ENCODE measurements at places on chromosomes 2 and 18. TPM values are rescaled to one million over a fixed set of nuclear protein-coding genes. Genes with fewer than 3 reads are reported as not detected.

GRCh38 chr2:112995346-112995920 lies 9.8 kb upstream of the IL36A start:
- DNase-seq: no peak

DNA sequence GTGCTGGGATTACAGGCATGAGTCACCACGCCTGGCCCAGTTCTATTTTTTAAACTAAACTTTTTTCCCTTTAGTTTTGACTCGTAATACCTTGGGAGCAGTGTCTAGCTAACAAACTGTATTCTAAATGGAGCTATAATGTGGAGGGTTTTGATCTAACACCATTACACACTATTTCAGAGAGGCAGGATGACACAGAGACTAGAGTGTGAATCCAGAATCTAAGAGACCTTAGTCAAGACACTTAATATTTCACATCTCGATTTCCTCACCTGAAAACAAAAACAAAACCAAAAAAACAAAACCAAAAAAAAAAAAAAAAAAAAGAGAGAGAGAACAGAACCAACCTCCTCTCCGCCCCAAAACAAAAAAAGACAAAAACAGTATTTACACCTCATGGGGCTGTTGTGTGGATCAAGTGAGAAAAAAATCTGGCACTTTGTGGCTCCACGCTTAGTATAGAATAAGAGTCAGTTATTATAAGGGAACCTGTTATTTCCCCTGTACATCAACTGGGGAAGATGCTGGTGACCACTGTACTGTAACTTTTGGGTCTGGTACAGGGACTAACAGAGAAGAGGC lies 31.3 kb downstream of the DARS1 start:
- DNase-seq: no peak

DNA sequence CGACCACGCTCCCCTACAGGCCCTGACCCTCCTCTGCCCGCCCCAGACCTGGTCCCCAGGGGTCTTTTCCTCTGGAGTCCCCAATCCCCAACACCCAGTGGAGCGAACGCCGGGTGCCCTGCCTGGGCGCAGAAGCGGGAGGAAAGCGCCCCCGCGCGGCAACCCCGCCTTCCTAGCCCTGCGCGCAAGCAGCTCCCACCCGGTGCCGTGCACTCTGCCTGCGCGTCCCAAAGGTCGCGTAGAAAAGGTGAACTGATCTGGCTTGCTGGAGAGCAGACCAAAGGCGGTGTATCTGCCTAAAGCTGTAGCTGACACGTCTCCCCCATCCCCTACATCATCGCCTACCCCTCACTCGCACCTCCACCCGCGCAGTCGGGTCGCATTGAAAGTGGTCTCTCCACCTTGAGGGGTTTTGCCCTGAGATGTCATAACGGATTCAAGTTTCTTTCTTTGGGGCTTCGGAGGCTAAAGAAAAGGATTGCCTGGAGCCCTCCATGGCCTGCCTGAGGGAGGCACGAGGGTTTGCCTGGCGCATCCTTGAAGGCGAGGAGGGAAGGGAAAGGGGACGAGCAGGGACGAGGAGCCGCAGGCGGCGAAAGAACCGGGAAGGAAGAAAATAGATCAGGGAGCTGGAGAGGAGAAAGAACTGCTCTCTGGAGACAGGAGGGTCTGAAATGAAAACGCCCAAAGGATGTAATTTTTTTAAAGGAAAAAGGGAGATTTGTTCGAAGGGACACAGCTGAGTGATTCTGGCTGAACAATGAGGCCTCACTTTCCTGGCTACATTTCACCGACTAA lies 5.8 kb downstream of the GAD1 start:
- DNase-seq: peak; percentile 62

DNA sequence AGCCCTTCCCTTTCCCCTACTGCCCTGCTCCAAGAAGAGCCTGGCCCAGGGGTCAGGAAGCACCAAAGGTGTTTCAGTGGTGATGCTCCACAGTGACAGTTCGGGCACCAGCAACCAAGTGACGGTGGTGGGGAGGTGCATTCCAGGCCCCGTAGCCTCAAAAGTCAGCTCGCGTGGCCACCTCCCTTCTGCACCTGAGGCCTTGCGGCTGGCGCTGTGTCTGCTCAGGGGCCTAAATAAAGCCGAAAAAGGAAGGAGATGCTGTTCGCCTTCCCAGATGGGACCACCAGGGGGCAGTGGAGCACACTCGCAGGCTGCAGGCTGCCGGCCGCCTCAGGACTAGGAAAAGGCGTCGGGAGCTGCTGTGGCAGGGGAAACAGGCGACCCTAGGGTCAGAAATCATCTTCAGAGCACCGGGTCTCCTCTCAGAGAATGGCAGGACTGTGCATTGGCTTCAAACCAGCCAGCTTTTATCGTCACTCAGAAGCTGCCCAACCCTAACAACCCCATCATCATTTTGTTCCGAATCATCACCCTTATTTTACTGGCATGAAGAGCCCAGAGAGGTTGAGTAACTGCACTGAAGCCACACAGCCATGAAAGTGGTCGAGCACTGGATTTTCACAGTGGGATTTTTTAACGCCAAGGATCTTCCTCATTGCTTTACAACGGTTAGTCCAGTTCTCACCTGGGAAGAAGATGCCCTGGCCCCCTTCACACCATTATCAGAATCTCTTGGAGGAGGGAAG lies 213.0 kb upstream of the CELF4 start:
- DNase-seq: peak; percentile 92

DNA sequence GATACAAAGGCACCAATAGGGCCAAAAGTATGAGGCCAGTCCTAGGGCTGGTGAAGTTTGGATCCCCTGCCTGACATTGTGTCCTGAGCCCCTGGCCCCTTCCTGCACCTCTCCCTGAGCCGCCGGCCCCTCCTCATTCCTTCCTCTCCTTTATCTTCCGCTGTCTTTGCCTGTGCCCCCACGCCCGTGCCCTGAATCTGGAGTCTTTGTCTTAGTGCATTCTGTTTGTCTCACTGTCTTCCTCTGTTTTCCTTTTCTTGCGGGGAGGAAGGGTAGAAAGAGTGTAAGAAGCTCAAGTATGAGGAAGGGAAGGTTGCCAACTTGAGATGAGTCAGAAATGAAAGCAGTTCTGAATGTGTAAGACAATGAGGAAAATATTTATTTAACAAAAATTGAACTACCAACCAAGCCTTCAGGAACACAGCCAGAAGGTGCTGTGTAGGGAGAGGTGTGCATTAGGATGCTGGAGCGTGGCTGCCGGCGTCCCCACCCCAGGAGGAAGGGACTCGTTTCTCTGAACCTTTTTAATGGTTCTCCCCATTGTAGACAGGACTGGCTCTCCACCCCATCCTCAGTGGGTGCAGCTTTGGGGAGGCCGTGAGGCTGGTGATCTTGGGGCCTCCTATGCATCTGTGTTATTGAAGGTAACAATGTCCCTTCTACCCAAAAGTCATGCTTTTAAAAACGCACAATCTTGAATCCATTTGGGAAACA lies 133.1 kb downstream of the NEDD4L start:
- DNase-seq: no peak

DNA sequence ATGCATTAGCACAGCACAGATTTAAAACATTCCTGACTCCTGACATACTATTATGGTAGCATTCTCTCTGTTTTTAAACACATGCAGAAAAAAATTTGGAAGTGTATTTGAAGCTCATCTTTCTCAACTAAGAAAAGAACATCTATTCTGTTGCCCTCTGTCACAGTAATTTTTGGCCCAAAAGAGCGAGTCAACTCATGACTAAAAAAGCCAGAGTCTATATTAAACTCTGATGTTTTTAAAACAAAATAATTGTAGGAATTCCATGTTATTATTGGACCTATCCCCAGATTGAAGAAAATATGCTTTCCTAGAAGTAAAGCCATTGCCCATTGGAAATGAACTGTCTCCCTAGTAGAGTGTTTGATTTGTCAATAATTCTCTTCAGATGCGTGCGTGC lies 96.7 kb downstream of the CRIM1 start:
- DNase-seq: no peak

GRCh38 chr2:105244451-105244850 lies 2.9 kb downstream of the GPR45 start:
- DNase-seq: no peak

DNA sequence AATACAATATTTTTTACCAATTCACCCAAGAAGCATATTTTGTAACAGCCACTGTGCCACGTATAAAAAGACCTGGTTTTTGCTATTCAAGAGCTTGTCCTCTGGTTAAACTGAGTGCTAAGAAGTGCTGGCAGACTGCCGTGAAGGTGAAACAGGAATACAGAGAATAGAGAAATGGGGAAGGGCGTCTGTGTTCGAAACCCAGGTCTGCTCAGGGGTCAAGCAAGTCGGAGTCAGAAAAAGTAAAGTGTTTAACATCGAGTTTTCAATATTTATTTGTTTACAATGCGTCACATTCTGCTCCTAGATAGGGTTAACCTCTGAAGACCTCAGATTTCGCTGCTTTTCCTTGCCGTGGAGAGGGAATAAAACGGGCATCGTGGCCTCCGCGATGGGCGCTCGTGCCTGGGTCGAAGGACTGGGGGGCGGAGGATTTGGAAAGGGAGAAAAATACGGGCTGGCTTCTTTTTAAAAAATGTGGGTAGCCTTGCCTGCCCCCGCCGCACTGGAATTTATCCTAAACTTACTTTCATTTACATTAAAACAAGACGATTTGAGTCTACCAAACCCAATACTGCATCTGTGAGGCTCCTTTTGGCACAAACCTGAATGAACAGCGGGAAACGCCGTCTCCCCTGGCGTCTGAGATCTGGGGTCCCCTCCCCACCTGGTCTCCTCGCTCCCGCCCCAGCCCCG lies 1.1 kb upstream of the SNTG2 start:
- peak; percentile 66 for DNase-seq

DNA sequence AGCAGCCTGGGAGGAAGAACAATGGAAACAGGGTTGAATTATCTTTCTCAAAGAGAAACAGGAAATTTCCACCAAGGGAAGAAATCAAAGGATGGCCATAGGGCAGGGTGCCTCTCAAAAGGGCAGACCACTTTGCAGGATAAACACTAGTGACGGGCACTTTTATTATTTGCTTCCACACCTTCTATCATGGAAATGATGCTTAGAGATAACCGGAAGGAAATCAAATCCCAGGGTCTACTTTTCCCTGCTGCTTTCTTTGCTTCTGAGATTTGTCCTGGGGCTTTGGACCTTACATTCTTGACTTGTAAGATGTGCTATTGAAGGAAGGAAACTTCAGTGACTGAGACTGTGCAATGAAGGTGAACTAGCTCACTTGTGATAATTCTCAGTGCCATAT lies 1.1 kb upstream of the SCN9A start:
- no peak for DNase-seq

DNA sequence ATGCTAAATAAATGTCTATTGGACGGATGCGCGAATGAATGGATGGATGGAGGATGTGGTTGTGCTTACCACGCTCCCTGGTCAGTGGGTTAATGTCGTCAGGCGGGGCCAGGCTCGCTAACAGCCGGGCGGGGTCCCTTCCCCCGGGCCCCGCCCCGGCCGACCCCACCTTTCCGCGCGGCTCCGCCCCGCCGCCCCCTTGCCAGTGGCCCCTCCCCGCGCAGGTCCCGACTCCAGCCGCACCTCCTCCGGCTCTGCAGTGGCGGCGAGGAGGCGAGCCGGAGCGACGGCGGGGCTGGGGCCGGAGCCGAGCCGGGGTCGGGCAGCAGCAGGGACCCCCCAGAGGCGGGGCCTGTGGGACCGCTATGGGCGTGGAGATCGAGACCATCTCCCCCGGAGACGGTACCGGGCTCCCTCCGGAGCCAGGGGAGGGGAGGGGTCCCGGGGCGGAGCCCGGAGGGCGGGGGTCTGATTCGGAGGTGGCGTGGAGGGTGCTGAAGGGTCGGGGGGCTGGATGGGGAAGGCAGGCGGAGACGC lies at the start of gene FKBP1B:
TSS of gene FKBP1B (plus strand) at position 257 of the 537 bp plus-strand sequence. CDS start at position 366, 109 bp downstream.
- peak; percentile 91 for DNase-seq

DNA sequence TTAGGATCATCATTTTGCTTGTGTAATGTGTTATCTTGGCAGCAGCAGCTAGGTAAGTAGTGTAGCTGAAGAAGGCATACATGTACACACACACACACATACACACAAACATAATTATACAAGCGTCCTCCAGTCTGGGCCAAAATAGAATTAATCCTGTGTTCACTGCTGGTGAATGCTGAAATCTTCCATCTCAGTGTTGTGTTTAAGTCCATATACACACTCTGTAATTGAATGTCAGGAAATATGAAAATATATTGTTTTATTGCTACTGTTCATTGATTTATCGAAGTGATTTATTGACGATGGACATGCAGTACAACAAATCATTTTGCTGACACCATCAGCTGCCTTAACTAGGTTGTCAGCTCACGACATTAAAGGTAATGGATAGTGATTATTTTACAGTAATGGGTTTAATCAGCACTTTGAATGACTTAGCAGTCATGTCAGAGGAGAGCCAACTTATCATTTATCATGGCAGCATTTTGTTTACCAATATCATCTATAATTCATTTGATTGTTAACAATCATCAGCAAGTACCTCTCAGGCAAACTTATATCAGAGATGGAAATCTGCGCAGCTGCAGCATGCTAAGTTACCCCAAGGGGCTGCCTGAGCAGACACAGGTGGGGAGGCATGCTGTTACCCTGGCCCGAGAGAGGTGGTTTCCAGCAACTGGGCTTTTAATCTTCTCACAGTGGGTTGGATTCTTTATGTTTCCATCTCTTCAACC lies 83.7 kb upstream of the FSHR start:
- DNase-seq: no peak

DNA sequence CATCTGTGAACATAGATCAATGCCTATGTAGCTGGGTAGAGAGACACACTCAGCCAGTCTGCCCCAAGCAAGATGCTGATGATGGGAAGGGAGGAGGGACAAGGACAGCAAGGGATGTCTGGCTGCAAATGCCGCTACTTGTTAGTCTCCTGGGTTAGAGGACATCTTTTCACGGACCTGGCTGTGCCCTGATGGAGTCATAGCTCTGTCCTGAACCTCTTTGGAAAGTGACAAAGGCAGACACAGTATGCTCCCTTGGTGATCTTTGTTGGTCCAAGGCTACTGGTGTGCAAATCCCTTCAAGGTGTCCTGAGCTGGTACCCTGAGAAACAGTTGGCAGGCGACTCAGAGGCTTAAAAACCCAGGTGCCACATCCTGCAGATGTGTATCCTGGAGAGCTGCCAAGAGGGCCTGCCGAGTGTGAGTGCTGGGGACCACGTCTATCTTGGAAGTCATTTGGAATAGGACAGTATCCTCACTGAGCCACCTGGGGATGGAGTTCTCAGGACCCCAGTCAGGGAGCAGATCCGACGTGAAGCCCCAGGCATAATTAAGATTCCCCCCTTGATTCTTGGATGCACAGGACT lies 10.8 kb downstream of the FOSL2 start:
- DNase-seq: no peak

GRCh38 chr18:56067214-56067894 lies 479.4 kb upstream of the TCF4 start:
- DNase-seq: no peak

- DNase-seq: peak; percentile 38
Measured at GRCh38 chr2:131419441-131419840, 55.5 kb upstream of the RAB6D start.

Gene CTNNA2
- 11.3 TPM for total RNA-seq

Gene SOX11
- 26.5 TPM for total RNA-seq

Gene CAD
- total RNA-seq: 126 TPM

Gene TNFAIP6
- 3.2 TPM for total RNA-seq

Gene CDCA7
- total RNA-seq: 95.5 TPM

Gene SPRED2
- total RNA-seq: 13.0 TPM
